Stimulated activated CD8-positive, alpha-beta memory T cell treated with anti-CD3 and anti-CD28 coated beads, Interleukin-7, amount 100 ng/mL, for 4 hours (primary cell): ENCODE measurements at places on chromosomes 2 and 18.

DNA sequence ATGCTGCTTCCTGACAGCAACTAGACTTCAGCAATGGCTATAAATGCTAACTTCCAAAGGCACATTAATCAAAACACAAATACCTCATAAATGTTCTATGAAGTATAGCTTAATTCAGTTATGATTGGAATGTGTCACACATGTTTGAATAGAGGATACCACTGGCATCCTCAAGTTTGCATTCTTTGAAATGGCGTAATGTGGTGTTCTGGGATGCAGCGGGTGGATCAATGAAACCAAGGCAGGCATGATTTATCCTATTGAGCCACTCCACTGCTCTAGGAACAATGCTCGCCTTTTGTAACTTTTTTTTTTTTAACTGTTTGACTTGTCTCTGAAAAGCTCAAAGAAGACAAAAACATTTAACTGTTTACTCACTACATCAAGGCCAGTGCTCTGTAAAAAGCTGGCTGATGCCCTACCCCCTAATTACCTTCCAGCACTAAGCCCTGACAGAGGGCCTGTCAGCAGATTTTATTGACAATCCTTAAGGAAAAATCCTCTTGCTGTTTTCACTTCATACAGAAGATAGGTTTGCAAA is 278.8 kb upstream of the SESTD1 start:
- no peak for DNase-seq

GRCh38 chr2:165568361-165568760 is 98.9 kb downstream of the CSRNP3 start:
- DNase-seq, result no peak

DNA sequence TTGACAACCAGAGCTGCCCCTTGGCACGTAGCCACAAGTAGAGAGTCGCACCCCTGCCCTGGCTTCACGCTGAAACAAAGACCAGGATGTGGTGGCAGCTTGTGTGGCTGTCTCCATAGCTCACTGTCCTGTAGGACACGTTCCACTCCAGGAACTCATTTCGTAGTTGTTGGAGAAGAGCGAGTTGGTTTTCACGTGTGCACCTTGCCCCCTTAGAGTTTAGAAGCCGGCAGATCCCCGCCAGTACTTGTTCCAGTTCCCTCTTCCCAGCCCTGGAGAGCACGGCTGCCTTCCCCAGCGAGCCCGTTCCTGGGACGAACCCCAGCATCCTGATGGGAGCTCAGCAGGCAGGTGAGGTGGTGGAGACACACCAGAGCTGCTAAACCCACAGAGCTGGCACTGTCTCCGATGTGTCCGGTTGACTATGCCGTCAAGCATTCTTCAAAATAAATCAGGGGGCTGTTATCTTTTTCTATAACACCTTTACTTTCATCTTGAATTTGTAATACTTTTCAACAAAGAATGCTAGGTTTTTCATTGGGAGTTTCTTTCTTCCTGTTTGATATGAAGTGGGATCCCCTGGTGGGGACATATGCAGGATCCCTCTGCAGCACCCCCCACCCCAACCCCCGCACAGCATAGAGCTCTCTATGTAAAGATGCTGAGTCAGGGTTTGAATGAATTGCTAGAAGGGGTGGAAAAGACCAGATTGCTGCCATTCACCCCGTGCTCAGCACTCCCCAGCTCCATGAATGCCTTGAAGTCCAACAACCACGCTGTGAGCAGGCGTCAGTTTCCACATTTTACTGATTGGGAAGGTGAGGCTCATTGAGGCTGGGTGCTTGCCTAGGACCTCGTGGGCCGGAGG is 44.5 kb downstream of the GREB1 start:
- no peak for DNase-seq

GRCh38 chr2:232839411-232840079 is 30.5 kb upstream of the SNORC start:
- no peak for DNase-seq

DNA sequence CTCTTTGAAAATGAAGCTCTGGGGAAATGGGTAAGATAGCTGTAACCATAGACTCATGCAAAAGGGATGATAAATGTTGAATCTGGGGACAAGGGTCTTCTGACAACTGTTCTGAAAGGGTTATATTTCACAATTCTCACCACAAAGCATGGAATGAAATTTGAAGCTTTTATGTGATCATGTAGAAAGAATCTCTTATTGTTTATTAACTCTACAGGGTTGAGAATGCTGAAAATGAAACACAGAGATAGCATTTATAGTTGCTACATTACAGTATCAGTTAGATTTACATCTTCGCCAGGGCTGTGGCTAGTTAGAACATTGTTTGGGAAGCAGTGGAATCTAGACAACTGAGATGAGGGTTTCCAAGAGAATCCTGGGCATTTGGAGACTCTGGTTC is 97.4 kb upstream of the LHCGR start:
- no peak for DNase-seq

DNA sequence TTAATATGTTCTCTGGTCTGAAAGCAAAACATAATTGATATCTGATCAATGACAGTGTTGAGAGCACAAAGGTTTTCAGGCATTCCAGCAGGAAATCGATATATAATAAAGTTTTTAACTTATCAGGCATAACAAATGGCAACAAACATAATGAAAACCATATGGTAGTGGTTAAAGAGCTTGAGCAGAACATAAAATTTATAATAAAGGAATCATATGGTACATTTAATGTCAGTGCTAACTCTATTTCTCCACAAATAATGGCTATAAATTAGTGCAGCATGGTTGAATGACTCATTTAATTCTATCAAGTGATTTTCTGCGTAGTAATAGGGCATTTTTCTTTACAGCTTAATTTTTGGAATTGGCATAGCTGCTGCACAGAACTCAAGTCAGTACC is 306.2 kb downstream of the FSIP2 start:
- no peak for DNase-seq

- no peak for DNase-seq
Observed at GRCh38 chr2:216991563-216991962, 131.7 kb upstream of the TNP1 start.

DNA sequence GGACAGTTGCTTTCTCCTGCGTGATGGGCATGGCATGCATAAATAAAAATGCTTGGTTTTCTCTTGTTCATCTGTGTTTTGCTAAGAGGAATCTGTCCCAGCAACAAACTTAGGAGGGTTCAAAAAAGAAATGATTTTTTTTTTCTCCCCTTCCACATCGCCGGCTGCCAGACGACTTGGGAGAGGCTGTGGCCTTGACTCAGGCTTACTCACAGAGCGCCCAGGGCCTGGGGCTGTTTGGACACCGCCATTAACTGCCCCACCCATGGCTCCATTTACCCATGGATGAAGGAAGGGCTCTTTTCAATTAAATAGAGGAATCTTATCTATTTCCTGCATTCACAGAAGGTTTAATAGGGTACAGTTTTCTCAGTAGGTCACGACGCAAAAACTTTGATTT is 22.3 kb upstream of the SERPINB5 start:
- no peak for DNase-seq

- no peak for DNase-seq
Observed at GRCh38 chr2:219668316-219668715, 40.9 kb downstream of the SLC4A3 start.

GRCh38 chr2:161766334-161766733 is 142.1 kb downstream of the SLC4A10 start:
- DNase-seq, result no peak

GRCh38 chr18:9608298-9608697 is 6.1 kb downstream of the PPP4R1 start:
- DNase-seq, result no peak

DNA sequence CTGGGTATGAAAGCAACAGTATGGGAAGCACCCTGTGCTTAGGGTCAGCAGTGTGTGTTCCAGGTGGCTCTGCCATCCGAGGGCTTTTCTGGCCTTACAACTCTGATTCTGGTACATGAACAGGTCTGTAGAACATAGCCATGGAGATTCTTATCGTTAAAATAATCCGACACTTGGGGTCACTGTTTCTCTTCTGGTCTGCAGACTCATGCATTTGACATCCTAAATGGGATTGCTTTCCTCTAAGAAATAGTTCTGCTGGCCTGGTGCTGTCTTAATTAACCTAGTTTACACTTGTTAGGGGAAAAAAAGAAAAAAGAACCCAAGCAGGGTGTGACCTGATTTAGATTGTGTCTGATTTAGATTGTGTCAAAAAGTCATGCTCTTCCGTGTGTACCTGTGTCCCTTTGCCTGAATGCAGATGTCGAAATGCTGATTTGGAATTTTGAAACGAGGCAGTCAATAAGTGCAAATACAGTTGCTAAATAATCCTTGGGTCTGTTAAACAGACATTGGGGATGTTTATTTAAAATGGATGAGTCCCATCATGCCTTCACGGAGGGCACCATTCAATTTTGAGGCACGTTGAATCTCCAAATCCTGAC is 59.6 kb downstream of the TRPM8 start:
- no peak for DNase-seq

DNA sequence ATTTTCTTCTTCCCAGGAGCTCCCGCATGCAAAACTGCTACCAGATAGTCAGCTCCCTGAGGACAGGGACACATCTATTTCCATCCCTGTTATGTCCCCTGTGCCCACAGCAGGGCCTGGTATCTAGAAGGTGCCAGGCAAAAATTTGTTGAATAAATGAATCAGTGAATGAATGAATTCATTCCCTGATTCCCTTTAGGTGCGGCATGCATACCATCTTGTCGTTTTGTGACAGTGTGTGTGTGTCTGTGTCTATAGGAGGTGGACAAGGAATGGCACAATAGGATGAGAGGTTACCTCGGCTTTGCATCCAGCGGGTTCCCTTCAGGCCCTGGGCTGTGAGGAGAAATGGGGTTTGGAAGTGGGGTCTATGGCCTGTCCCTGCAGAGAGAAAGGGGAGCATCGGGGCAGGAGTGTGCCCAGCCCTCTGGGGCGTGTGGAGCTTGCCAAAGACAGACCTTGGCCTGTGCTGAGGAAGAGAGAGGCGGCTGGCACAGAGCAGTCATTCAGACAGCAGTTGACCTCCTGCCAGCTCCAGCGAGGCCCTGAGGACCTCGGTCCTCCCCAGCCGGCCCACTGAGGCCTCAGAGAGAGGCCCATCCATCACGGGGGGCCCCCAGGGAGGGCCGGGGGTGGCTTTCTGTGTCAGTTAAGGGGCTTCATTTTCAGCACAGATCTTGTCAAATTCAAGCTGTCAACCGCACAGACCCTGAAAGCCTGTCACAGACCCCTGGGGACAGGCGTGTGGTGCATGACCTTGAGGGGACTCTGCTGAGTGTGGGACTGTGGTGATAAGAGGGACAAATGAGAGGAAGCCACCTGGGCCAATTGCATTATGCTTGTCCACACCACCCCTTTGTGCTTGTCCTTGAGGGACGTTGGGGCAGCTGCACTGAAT is 125.9 kb upstream of the CXCR4 start:
- no peak for DNase-seq

- DNase-seq, result no peak
Observed at GRCh38 chr2:98824256-98825019, 93.5 kb upstream of the MGAT4A start.

DNA sequence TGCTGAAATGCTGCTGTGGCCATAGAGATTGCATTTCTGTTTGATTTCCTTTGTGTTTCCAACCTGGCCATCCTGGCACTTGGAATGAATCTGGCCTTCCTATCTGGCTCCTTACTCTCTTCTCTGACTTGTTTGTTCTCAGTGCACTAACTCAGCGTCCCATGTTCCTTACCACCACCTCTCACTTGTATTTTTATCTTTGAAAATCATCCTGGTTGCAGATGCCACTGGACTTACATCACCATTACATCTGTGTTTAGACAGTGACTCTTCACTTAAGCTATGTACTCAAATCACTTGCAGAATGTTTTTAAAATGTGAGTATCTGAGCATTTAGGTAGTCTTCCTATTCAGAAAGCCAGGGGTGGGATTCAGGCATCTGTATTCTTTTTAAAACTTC is 239.5 kb downstream of the WDR7 start:
- no peak for DNase-seq

DNA sequence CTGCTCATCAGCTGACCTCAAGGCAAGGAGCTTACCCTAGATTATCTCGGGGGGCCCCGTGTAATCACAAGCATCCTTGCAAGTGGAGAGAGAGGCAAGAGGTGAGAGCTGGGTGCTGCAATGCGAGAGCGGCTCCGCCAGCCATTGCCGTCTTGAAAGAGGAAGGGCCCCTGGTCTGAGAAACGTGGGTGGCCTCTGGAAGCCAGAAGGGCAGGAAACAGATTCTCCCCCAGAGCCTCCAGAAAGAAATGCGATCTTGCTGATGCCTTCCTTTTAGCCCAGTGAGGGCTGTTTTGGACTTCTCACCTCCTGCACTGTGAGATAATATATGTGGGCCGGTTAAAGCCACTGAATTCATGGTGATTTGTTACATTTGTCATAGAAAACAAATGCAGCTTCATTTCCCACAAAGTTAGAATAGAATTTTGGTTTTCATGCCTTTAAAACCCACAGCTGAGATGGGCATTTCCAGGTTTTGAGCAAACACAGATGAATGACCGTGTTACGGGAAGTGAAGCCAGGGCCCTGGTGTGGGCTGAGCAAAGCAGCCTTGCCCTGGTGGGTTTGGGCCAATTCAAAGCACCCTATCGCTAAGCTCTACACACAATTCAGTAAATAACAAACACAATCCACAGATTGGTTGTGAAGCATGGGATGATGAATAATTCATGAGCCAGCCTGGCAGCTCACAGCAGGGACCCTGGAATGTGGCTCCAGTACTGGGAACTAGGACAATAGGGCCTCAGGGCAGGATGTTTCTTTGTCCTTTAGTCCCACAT is 319.9 kb upstream of the HS6ST1 start:
- DNase-seq, result no peak

DNA sequence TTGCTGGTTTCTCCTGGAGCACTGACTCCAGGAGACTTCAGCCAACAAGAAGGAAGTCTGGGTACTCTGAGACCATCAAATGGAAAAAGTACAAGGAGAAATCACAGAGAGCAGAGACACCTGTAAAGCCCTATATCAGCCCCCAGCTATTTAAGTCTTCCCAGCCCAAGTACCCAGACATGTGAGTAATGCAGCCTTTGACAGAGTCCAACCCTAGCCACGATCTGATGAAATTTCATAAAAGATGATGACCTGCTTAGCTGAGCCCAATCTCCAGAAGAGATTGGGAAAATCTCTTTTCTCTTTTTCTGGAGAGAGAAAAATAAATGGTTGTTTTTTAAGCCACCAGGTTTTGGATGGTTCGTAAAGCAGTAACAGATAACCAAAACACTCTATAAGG is 196.6 kb downstream of the NBAS start:
- no peak for DNase-seq

DNA sequence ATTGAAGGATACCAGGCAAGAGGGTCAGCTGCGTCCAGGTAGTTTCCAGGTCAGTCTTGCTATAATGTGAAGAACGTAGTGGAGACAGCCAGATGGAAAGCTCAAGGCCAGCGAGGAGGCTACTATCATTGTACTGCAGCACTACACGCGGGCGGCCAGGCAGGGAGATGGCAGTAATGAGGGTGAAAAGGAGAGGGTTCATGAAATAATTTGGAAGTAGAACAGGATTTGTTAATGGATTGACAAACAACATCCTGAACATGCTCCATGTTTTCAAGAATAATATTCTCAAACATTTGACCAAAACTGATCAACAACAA is 17.1 kb downstream of the SPIRE1 start:
- DNase-seq, result no peak

- DNase-seq, result no peak
Observed at GRCh38 chr18:23143016-23143814, 7.9 kb downstream of the CABLES1 start.
